ENCODE measurements at places on chromosomes 3 and 15.

GRCh38 chr3:93969443-93969842 is 4.3 kb downstream of the PROS1 start:
- DNase-seq = no peak

GRCh38 chr3:172125053-172125452 is 85.7 kb downstream of the FNDC3B start:
- no peak for DNase-seq

DNA sequence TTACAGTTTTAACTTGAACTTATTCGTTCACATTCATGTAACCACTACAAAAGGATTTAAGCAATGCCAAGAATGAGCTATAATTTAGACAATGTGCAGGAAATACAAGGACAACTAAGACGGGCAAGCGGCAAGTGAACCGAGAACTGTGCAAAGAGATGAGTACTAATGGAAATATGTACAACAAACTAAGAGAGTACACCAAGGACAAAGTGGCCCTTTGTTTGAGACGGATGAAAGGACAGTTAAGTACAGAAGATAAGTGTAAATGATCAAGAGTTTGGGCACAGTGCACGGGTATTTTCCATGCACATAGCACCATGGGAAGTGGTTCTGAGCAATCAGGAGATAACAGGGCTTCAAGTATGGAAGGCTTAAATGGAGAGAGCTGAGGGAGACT is 281.7 kb downstream of the ROBO2 start:
- DNase-seq = no peak

GRCh38 chr15:90902840-90903732 is at the start of gene MAN2A2:
TSS of gene MAN2A2 (plus strand) at chr15:90903302. CDS start at chr15:90904208, 906 bp downstream.
- DNase-seq = peak; percentile 79

GRCh38 chr15:55993804-55994560 is 570 bp upstream of the NEDD4 start:
- peak; percentile 54 for DNase-seq

DNA sequence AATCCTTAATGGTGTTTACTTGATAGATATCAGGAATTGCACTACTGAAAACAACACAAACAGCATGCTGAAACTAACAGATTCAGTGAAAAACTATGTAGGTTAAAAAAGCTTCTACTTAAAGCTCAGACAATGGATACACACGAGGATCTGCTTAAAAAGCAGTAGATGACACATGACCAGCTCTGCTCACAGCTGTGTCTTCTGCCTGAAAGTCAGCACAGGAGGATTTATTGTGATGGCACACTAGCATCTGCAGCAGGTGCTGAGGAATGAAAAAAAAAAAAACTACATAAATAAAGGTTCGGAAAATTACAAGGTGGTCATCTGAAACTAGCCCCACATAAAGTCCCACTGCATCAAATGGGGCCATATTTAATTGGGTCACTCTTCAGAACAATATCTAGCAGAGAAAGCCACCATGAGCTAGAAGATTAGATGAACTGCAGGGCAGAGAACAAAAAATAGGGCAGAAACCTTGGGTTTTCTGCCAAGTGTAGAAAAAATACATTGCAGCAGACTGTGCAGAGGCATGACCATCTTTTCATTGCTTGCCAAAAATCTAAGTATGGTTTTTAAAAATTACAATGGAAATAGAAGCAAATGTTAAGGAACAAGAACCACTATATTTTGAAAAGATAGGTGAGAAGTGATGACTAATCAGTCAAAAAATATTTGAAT is 13.2 kb upstream of the GOLM2 start:
- DNase-seq = no peak

DNA sequence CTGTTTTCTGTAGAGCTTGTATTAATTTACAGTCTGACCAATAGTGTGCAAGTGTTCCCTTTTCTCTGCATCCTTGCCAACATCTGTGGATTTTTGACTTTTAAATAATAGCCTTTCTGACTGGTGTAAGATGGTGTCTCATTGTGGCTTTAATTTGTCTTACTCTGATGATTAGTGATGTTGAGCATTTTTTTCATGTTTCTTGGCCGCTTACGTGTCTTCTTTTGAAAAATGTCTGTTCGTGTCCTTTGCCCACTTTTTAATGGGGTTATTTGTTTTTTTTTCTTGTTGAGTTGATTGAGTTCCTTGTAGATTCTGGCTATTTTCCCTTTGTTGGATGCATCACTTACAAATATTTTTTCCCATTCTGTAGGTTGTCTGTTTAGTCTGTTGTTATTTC is 7.6 kb upstream of the ACOX2 start:
- no peak for DNase-seq

DNA sequence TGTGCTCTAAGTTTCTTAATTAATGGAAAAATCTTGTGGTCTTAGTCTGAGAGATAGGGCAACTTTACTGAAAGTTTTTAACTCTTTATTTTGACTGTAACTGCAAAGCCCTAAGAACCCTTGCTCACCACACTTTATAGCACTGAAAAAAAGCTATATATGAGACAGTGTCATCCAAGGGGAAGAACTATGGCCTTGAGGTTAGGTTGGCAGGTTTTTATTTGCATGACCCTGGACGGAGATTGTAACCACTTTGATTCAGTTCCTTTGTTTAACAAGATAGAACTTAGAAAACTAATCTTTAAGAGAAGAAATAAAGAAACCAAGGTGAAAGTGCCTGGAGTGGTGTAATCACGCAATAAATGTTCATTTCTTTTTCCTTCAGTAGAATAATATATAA is 30.6 kb upstream of the LYSMD4 start:
- no peak for DNase-seq

DNA sequence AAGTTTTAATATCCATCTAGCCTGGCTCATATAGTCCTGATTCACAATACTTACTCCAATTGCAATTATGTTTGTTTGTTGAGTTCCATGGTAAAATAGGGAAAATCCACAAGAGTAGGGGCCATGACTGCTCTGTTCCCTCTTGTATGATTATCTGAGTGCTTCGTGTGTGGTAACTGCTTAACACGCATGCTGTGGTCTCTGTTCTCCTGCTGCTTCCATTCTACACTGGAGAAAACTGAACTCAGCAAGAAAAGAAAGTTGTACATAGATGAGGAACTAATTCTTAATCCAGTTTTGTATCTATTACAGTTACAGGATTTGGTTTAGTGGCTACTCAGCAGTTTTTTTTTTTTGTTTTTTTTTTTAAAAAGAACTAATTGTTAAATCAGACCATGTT is 223.0 kb upstream of the SATB1 start:
- no peak for DNase-seq

- DNase-seq = peak; percentile 12
Measured at GRCh38 chr3:115512565-115513415, 110.5 kb upstream of the GAP43 start.

DNA sequence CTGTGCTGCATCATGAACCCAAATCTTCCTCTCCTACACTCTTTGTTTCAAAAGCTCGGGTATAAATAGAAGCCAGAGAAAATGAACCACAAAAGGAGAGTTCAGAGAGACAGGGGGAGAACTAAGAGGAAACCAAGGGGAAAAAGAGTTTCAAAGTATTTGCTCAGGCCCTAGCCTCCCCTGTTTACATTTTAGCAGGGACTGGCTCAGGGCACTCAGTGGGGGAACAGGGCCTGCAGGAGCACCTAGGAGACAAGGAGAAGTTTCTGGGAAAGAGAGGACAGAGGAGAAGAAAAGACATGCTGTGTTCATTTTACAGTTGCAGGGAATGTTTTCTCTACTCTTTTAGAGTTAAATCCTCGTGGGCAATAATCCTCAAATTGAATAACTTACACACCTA is 8.5 kb upstream of the IL17RD start:
- DNase-seq = no peak

- no peak for DNase-seq
Measured at GRCh38 chr3:38793721-38794120, 22.3 kb downstream of the SCN10A start.

DNA sequence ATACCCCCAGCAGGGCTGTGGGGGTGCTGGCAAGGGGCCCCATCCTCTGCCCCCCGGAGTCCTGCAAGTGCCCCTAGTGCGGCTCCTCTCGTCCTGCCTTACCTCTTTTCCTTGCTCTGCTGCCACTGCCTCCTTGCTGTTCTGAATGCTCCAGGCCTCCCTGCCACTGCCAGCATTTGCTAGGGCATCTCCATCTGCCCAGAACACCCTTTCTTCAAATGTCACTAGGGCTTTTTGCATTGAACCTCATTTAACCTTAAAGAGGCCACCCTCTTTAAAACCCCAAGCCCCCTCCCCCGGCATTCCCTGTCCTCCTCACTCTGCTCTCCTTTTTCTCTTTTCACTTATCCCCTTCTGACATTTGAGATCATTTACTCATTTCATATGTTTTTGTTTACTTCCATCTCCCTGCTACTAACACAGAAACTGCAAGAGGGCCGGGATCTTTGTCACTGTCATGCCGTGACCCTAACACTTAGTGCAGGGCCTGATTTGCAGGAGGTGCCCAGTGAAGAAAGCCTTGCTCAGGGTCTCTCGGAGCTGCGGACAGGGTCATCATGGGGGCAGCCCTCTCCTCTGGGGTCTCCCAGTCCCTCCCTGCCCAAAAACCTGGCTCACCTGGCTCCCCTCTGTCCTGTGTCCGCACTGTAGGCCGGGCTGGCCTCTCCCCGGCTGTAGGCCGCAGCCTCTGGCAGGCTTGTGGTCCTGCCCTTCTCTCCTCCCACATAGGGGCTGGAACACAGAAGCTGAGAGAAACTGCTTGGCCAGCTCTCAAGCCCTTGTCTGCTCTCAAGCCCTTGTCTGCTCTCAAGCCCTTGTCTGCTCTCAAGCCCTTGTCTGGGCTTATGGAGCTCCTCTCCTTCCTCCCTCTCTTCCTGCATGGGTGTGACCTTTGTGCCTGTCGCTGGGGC is at the start of gene ACOX2:
ACOX2 (minus strand) TSS at position 690 of the 911 bp plus-strand sequence. CDS start 2,084 bp downstream, outside the sequence.
- DNase-seq = no peak

DNA sequence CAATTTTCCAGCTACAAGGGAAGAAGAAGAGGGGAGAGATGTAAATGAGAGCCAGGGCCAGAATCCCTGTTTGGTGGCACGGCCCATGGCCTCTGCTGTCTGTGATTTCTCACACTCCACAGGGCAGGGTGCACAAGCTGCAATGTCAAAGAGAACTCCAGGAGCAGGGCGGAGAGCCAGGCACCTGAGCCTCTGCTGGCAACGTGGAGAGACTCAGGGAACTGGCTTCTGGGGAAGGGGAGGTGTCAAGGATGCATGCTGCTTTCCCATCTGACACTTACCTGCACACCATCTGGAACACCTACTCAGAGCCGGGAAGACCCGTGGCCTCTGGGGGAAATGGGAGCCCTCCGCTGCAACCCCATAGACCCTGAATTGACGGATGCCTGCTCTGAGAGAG is 507.5 kb upstream of the NR2F2 start:
- no peak for DNase-seq

- no peak for DNase-seq
Measured at GRCh38 chr3:62161371-62161770, 212.0 kb downstream of the FEZF2 start.

GRCh38 chr3:13013151-13013561 is 60.1 kb downstream of the IQSEC1 start:
- DNase-seq = no peak

DNA sequence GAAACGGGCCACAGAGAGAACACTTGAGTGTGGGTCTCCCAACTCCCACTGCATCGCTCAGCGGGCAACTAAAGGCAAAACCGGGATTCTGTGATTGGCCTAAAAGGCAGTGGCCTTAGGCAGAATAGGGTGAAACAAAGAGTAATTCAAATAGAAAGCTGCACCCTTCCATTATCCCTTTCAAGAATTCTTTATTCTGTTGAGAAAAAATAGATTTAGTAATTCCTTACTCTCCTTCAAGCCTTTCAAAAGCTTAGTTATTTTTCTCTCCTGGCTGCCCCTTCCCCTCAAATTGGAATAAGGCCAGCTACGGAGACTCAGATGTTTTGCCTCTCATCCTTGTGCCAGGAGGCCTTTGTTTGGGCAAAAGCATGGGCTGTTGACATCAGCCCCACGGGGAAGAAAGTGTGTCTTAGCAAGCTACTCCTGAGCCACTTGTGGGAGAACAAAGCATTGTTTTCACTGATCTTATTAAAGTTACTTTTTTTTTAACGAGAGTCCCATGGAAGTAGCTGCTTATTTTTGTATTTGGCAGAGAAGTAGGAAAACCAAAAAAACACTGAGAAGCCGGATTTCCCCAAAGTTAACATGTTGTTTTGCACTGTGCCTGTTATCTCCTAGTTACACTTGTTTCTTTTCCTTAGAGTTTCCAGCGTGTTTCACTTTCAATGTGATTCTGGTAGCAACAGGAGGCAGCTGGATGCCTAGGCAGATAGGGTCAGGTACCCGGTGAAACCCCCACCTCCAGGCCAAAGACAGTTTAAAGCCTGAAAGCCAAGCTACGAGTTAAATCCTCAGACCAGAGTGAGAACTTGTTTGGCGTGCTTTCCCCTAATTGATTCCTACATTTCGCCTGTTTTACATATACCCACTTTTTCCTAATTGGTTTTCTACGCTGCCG is 2.2 kb downstream of the ST6GAL1 start:
- DNase-seq = no peak

- DNase-seq = no peak
Measured at GRCh38 chr3:82973791-82974190, 1212.3 kb upstream of the GBE1 start.

Measured in HuH-7 (cell line).